ENCODE measurements at places on chromosomes 4 and X. TPM values are rescaled to one million over a fixed set of nuclear protein-coding genes. Genes with fewer than 3 reads are reported as not detected.

GYG2 gene
- total RNA-seq: 16.3 TPM

GIMD1 gene
- total RNA-seq: not detected

CD38 gene
- total RNA-seq: 0.94 TPM

RRH gene
- total RNA-seq: 0.25 TPM

TRIML2 gene
- 63.3 TPM for total RNA-seq

GRCh38 chrX:65706041-65706828 lies 38.8 kb downstream of the MSN start:
- DNase-seq: peak; percentile 72

DNA sequence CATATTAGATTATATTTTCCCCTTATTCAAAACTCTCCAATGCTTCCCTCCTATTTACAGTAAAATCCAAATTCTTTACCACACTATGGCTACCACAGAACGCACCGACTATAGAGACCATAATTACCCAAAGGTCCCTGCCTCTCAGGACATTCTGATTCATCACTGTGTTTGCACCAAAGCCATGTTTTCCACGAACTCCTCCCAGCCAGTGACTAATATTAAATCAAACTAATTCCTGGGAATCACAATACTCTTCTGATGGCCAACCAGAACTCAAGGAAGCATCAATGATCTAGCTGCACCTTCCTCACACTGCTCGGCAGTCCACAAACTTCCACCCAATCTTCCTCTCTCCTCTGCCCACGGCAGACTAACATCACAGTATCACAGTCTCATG lies 24.2 kb upstream of the EDNRA start:
- DNase-seq: no peak

TENM3 gene
- 127 TPM for total RNA-seq

GRCh38 chr4:42671431-42672194 lies 14.7 kb upstream of the ATP8A1 start:
- no peak for DNase-seq

GRCh38 chrX:105872941-105873340 lies 50.6 kb downstream of the NRK start:
- no peak for DNase-seq

TLR3 gene
- 2.6 TPM for total RNA-seq

C4orf50 gene
- total RNA-seq: 0.17 TPM

ATOH1 gene
- total RNA-seq: not detected

DNA sequence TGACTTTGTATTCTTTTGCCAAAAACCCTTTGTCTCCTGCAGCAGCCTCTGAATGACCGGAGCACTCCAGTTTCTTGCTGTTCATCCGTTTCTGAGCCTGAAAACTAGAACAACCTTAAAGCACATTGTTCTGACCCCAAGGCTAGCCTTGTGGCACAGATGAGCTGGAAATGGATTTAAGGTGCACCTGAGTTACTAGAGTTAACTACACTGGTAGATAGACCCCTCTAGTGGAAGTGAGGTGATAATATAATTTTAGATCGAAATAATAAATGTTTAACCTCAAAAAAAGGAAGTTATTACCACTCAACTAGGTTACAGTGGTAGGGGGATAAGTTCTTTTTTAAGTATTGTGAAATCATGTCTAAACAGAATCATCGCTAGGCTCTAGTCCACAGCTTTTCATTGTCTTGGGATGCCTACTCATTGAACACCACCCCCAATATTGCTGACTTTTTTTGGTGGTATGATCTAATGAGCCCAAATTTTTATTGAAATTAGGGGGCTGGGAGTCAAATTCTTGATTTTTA lies 2.7 kb downstream of the PLS3 start:
- DNase-seq: no peak

- DNase-seq: no peak
Measured at GRCh38 chrX:69762340-69762739, 146.4 kb downstream of the EDA start.

DNA sequence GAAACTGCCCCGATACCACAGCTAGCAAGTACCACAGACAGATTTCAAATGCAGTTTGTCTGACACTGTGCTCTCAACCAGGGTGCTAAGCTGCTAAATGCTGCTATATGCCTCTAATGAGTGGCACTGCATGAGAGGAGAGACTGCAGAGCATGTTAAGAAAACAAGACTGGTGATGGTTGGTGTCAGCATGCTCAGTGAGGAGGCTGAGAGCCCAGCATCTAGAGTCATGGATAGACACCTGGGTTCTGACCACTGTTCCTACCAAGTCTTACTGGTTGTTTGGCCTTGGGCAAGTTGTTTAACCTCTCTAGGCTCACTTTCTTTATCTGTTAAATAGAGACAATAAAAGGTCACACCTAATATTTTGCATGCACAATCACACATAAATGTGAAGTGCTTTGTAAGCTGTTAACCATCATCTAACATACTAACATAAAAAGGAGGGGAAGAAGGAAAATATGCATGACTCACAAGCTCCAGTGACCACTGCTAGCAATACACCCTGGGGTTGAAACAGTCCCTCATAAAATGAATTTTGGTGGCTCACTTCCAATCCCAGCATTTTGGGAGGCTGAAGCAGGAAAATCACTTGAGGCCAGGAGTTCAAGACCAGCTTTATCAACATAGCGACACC lies 20.7 kb downstream of the HHIP start:
- DNase-seq: peak; percentile 86

GUCY1A1 gene
- total RNA-seq: 0.48 TPM

DNA sequence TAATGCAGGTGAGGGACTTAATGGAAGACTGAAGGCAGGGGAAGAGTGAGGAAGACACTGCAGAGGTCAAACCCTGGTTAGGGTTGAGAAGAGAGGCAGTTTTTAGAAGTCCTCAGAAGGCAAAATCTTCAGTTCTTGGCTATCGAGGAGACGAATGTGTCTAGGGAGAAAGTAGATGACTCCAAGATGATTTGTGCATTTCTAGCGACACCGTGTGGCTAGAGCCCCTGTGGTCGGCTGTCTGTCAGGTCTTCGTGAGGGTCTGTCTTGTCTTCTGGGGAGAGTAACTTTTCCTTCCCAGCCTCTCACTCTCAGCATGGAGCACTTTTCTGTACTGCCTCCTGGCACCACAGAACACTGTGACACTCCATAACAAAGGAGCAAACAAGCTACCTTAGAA lies 458.1 kb downstream of the STIM2 start:
- DNase-seq: no peak

ALAS2 gene
- total RNA-seq: not detected
